ENCODE measurements at places on chromosomes 5 and 9.

DNA sequence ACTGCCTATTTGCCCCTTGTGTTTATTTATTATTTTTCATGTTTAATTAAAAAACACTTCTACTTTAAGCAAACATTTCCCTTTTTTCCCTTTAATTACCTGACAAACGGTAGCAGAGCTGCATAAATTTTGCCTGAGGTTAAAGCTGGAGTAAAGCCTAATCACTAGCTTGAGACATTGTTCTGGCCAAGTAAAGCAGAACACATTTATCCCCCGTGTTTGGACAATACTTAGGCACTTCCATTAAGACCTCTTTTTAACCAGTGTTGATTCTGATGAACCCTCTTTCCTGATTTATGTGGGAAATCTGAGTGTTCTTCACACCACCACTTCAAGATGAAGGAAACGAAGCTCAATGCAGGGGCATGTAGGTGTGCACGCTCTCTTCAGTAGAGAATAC is 54.5 kb downstream of the BNC2 start:
- DNase-seq: peak; percentile 24

- peak; percentile 82 for DNase-seq
These were observed 8.2 kb downstream of the DMAC1 start for GRCh38 chr9:7791394-7791793.

GRCh38 chr5:41843456-41844370 is 26.5 kb downstream of the OXCT1 start:
- peak; percentile 60 for DNase-seq

DNA sequence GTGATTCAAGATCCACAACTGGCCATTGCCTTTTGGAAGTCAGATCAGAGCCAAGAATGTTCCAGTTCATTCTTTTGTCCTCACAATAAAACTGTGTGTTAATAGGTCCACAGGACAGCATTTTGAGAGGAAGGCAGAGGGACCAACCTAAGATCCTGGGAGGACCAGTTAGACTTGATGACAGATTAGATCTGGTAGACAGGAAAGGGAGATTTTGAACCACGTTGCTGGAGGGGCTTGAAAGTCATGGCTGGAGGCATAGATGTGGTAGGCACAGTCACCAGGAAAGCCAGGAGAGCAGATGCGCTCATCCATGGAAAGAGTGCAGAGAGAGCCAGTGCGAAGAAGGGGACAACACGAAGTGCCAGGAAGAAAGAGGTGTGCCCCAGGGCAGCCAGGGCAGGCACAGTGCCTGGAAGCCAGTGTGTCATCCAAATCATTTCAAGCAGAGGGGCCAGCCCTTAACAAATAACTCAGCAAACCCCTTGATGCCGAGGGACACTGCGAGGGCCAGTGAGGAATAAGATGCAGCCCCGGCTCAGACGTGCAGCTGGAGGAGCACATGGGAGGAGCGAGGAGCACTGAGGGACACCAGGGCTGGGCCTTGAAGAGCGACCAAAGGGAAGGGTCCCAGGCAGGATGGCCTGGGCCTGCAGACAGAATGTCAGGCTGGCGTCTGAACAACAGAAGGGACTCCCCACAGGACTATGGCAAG is 12.8 kb upstream of the SLC2A8 start:
- no peak for DNase-seq

GRCh38 chr9:32398207-32398606 is 13.8 kb downstream of the ACO1 start:
- no peak for DNase-seq

DNA sequence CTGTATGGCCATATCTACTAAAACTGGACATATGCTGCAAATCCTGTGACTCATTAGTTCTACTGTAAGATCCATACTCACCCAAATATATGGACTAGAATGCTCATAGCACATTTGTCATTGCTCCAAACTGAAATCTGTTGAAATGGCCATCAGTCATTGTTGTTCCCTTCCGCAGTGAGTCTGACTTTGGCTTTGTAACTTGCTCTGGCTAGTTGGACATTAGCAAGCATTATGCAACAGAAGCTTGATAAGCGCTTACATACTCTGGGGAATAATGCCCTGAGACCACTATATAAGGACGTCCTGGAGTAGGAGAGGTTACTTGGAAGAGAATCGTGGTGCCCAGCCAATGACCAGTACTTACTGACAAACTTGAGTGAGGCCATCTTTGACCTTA is 9.0 kb downstream of the KIAA1958 start:
- no peak for DNase-seq

GRCh38 chr9:136539427-136540421 is 6.1 kb downstream of the NOTCH1 start:
- no peak for DNase-seq

DNA sequence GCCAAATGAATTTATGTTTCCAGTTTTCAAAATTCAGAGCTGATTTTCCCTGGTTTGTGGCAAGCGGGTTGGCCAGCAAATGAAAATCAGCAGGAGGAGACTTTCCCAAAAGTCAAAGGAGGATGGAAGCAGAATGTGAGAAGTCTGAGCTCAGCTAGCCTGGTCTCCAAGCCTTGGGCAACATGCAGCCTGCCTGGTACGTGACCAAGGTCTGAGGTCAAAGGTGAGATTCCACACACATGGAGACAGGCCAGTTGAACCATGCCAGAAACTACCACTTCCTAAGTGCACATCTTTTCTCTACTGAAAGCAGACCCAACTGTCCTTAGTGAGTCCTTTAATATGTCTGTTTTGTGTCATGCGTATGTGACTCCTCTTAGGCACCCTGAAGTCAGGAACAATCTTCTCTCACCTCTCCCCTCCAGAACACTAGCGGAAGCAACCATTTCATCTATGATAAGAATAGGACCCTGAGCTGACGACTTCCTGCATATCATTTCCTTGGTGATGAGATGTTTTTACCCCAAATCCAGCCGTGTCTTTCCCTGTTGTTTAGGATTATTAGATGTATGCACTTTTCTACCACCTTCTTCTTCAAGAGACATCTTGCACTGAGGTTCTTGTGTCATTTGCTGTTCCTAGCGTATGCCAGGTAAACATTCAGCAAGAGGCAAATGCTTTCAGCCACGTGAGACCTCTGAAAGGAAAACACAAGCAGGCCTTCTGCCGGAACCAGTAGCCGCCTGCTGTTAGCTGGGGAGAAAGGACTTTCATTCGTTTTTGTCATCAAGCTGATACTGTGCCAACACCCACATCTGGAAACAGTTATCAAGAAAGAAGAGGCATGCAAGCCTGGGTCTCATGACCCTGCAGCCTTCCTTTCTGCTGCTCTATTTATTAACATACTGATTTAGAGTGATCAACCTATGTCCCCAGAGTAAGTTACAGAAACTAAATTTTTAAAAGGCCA is 9.7 kb upstream of the TGFBI start:
- peak; percentile 28 for DNase-seq

GRCh38 chr9:137388589-137389427 is 34.2 kb downstream of the EXD3 start:
- DNase-seq: no peak

Data from COR-L47 (cell line).